Uterus (tissue), 4 donors: ENCODE measurements at places on chromosomes 1 and 21.

- no peak for DNase-seq
These were observed 56.6 kb downstream of the ADSS2 start for GRCh38 chr1:244394826-244395765.

DNA sequence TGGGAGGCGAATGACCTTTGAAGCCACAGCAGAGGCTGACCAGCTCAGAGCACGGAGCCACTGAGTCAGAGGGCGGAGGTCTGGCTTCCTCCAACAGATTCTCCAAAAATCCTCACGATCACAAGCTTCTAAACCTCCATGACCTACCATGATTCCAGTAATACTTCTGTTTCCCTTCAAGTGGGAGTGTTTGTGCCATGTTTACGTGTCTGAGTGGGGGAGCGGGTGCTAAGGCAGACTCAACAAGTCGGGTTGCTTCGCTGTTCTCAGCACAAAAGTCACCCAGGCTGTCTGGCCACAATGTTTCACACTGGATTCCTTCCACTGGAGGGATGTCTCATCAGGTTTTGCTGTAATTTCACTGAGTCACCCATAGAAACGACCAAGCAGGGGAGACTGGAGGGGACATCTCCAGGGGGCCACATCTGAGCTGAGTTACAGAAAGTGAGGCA, 86.2 kb downstream of the SLC66A1 start:
- DNase-seq: no peak

DNA sequence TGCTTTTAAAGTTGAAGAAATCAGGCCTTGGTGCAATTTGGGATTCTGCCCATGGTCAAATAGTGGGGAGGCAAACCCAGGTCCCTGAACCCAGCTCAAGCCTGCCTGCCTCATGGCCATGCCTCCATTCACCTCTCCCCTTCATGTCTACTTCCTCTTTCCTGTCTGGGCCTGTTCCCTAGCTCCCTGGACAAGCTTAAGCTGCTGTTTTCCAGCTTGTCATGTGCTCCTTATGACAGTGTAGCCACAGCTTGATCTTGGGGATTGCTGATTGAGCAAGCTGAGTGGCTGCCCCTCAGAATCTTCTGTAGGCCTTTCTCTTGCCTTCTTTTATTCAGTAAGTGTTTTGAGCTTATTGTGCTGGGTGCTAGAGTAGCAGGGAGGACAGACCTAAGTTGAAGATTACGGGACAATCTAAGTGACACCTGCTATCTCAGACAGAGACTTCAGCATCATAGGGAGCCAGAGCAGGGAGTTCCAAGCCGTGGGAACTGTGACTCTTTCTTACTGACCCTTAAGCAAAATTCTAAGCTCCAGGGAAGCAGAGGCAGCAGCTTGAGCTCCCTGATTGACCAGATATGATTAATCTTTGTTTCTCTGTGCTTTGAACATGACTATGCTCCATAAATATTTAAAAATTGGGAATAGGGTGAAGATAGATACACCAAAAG, 520 bp upstream of the MR1 start:
- peak; percentile 40 for DNase-seq

DNA sequence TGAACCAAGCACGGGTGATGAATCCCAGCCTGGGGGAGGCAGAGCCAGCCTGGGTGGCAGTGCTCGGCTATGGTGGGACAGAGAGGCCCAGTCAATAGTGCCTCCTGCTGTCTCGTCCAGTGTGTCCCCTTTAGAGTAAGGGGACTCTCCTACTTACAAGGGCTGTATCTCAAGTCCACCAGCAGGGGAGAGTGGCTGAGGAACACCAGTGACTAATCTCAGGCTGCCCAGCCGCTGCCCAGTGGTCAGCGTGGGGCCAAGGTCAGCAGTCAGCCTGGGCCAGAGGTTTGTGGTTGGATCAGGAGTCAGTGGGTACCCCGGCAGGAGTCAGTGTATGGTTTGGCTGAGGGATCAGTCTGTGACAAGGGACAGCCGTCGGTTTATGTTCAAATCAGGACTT, 109.2 kb upstream of the RUNX3 start:
- DNase-seq: no peak

- DNase-seq: no peak
These were observed 56.1 kb downstream of the KAZN start for GRCh38 chr1:14654554-14654953.

- no peak for DNase-seq
These were observed 3.3 kb downstream of the SSBP3 start for GRCh38 chr1:54402896-54403295.

DNA sequence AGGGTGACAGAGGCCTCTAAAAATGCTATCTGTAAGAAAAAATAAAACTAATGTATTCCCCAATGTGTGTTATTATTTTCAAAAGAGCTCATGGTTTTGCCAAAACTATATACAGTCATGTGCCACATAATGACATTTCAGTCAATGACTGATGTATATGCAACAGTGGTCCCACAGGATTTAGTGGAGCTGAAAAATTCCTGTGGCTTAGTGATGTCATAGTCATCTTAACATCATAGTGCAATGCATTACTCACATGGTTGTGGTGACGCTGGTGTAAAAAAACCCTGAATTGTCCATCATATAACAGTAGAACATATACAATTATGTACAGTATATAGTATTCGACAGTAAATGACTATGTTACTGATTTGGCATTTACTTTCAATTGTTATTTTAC, 172.4 kb downstream of the CACNA1E start:
- no peak for DNase-seq

DNA sequence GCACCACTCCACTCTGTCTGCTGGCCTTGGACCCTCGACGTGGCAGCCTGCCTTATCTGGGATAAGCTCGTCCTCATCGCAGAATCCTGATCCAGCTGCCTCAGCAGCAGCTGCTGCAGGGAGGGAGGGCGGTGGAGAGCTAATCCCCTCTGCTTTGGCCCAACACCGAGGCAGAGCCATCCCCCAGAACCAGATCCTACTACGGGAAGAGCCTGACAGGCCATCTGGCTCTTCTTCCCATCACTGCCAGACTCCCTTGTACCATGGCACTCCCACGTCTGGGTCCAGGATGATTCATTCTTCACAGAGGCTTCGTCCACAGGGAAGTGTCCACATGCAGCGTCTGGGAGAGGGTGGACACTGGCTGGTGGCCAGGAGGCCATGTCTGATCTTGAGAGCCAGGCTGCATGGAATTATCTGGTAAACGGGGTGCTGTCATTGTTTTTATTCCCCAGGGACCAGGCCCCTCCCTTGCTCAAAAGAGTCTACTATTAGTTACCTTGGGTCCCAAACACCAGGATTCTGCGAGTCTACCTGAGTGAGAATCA, 14.6 kb upstream of the PKP1 start:
- peak; percentile 66 for DNase-seq

DNA sequence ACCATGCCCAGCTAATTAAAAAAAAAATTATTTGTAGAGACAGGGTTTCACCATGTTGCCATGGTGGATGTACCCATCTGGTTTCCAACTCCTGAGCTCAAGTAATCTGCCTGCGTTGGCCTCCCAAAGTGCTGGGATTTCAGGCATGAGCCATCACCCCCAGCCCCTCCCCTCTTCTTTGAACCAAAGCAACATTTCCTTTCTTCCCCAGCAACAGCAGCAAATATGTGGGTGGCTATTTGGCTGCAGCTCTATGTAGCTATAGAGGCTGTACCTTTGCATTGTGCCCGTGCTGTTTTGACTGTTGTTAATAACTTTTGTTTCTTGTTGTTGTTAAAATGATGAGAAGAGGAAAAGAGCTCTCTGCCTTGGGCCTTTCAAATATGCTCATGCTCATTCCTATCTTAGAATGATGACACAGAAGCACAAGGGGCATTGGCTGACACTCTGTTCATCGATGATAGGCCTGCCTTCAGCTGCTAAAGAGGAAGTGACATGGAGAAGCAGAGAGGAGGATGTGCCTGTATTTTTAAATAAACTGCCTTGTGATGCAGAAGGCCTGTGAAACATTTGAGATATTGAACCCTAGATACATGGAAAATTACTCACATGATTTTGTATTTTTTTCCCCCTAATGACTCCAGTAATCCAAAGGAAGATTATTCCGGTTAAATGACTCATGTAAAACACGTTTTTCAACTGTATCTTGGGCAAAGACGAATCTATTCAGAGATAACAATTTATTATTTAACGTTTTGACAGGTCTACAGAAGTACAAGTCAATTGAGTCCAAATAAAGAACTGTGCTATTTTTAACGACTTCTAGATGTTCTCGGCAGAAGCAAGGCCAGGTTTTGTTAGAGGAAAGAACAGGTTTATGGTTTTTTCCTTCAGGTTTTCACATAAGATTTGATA, 20.5 kb upstream of the XPR1 start:
- peak; percentile 18 for DNase-seq

DNA sequence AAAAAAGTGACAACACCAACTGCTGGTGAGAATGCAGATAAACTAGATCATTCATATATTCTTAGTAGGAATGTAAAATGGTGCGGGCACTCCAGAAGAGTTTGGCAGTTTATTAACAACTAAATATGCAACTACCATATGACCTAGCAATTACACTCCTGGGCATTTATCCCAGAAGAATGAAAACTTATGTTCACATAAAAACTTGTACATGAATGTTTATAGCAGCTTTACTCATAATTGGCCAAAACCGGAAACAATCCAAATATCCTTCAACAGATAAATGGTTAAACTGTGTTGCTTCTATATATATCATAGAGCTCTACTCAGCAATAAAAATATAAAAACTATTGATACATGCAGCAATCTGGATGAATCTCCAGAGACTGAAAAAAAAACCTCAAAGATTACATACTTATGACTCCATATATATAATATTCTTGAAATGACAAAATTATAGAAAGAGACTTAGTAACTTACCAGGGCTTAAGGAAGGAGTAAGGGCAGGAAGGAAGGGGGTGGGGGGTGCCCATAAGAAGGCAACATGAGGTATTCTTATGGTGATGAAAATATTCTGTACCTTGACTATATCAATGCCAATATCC, 99.9 kb downstream of the KCNH1 start:
- DNase-seq: no peak

DNA sequence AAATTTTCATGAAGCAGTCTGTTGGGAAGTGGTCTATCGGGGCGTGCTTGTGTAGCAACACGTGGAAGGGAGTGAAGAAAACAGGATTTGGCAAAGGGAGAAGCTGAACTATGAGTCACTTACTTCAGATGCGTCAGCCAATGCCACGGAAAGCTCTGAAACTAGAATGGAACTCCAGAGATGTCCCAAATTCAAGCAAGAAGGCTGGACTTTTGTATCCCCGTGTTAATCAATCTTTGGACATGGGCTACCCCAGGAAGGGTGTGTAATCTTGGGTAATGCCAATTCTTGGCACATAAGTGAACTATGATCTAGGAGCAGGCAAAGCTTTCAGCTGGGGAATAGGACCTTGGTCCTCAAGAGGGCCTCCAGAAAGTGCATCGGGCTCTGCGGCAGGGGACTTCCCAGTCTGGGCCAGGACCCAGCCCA, 102.6 kb downstream of the ADSS2 start:
- DNase-seq: peak; percentile 25

DNA sequence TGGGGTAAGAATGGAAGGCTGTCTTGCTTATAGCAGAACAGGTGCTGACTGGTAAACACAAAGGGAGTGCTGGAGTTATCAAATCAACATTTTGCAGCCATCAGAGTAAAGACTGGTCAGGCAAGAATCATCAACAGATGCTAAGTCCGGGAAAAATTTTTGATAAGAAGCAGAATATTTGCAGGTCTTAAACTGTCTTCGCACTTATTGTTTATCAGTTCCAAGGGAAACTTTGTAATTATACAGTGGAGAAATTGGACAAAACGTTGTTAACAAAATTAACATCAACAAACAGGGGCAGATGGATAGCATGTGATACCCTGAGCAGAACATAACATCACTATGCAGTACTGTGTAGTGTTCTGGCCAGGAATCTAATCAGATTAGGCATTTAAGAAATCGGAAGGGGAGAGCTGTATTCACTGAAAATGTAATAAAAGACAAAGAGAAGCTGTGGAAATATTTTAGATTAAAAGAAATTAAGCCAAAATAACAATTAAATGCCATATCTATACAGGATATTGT, 127.1 kb downstream of the DAB1 start:
- DNase-seq: no peak

DNA sequence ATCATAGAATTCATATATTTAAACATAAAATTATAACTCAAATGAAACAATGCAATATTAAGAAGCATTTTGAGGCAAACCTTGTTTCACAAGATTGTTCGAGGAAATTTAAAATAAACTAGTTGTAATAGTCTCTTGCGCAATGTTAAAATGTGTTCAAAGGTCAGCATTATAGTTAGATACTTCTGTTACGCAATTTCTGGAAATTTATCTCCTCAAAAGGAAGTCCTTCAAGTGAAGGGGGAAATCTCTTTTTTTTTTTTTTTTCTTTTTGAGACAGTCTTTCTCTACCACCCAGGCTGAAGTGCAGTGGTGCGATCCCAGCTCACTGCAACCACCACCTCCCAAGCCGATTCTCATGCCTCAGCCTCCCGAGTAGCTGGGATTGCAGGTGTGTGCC, 52.1 kb downstream of the FMO4 start:
- DNase-seq: no peak

- DNase-seq: no peak
These were observed 5.1 kb downstream of the DISC1 start for GRCh38 chr1:231631717-231632116.

- no peak for DNase-seq
These were observed 227.5 kb downstream of the HMCN1 start for GRCh38 chr1:185961664-185962063.

DNA sequence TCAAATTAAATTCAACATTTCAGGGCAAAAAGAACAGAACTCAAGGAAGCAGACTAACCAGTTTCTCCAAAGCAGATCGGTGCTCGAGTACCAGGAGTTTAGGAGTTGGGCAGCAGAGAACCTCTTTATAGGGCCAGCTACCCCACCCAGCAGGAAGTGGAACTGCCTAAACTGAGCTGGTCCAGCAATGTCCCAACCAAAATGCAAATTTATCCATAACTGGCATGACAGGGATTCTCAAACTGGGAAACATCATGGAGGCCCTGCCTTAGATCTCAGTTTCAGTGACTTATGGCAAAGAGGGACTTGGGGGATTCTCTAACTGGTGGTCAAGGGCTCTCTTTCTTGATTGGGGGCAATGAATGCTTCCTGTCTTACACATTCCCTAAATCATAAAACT, at the start of gene SPRR2B:
TSS of gene SPRR2B (minus strand) at position 101 of the 400 bp plus-strand sequence. CDS start 772 bp downstream, outside the sequence.
- DNase-seq: no peak

DNA sequence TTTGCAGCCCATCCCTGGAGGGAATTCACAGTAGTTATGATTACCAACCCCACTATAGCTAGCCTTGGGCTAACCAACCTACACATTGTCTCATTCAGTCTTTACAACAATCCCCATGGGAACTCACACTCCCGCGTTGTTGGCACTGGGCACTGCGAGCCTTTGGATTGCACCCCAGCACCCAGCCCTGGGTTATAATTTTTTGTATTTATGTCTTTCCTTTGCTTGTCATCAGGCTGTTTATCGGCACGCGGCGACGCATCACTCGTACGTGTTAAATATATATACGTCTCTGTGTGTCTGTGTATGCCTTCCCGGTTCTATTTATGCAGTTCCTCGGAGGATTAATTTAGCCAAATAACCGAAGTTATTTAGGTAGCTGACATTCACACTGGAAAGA, 47.2 kb upstream of the IGSF21 start:
- no peak for DNase-seq

GRCh38 chr21:15557925-15558324, 171.9 kb upstream of the USP25 start:
- DNase-seq: no peak
